ENCODE measurements at places on chromosomes 6 and 20.

DNA sequence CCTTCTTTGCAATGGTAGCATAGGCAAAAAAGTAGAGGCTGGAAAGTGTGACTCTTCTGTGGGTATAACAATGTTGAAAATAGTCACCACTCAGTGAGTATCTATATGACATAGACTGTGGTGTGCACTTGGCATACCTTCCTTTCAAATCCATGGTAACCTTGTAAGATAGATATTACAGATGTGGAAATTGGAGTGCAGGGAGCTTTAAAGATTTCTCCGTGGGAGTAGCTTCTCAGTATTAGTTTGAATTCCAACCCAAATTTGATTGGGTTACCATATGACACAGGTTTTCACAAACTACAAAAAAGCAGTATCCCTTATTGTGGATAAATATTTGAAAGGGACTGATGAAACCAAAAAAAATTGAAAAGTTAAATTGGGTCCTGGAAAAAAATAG is 163.8 kb downstream of the CLVS2 start:
- DNase-seq, result no peak

DNA sequence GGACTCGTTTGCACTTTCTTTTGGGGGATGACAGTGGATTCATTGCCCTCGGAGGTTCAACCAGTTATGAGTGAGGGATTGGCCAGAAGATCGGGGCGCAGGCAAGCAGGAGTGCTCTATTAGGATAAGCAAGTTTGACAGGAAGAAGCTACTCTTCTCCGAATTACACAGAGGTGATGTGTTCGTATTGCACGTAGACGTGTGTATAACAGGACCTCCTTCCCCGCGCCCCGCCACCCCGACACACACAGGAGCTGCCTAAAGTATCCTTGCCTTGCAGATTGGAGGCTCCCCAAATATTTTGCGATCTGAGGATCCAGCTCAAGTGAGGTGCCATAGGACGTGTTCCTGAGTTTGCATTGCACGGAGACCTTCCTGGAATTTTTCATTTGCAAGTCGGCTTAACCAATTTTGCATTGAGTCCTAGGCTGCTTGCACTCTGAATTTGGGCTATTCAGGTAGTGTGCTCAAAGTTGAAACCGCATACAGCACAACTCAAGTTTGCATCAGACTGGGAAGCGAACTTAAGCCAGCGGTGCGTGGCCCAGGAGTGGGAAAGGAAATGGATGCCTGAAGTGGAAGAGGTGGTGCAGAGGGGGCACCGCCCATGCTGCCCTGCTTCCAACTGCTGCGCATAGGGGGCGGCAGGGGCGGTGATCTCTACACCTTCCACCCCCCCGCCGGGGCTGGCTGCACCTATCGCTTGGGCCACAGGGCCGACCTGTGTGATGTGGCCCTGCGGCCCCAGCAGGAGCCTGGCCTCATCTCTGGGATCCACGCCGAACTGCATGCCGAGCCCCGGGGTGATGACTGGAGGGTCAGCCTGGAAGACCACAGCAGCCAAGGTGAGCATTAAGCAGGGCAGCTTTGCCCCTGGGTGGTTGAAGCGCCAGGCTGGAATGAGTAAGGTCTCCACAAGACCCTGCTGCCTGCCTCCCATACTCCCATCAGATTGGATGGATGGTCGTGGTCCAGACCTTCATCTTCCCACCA is 770 bp downstream of the TCF19 start:
- no peak for DNase-seq

DNA sequence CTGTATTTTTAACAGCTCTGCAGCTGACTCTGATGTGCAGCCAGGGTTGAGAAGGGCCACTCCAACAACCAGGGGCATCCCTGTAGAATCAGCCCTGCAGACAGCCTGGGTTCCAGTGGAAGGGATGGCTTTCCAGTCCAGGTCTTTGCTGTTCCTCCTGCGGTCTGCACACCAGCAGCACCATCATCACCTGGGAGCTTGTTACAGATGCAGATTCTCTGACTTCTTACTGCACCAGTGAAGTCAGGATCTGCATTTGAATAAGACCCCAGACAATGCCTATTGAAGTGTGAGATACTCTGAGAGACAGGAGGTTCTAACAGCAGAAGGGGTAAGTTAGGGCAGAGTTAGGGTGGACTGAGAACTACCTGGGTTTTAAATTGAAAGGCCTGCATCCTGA is 151.3 kb downstream of the F13A1 start:
- DNase-seq, result no peak

DNA sequence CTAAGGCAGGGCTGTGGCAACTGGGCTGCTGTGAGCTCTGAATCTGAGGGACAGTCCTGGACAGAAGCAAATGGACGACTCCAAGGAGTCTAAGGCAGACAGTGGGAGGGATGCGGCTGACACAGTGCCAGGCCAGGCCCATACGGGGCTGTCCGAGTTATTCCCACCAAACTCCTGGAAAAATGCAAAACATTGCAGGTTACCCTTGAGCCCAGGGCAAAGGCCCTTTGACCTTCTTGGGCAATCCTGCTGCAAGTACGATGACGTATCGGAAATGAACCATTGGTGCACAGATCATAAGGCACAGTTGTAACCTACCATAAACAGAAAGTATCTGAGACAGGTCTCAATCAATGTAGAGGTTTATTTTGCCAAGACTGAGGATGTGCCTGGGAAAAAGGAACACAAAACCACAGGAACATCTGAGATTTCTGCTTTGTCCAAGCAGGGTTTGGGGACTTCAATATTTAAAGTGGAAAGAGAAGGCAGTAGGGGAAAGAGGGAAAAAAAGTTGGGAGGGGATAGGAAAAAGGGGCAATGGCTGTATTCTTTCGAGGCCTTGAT is 118.9 kb downstream of the DACT2 start:
- DNase-seq, result no peak

All from skeletal muscle cell (primary cell).